Dermis blood vessel endothelial cell (primary cell): ENCODE measurements at places on chromosomes 2 and 18. TPM values are rescaled to one million over a fixed set of nuclear protein-coding genes. Genes with fewer than 3 reads are reported as not detected.

GRCh38 chr2:122682356-122682755 lies 926.9 kb downstream of the TSN start:
- DNase-seq: no peak

GRCh38 chr2:215511454-215512346 lies 75.8 kb upstream of the FN1 start:
- no peak for DNase-seq

DNA sequence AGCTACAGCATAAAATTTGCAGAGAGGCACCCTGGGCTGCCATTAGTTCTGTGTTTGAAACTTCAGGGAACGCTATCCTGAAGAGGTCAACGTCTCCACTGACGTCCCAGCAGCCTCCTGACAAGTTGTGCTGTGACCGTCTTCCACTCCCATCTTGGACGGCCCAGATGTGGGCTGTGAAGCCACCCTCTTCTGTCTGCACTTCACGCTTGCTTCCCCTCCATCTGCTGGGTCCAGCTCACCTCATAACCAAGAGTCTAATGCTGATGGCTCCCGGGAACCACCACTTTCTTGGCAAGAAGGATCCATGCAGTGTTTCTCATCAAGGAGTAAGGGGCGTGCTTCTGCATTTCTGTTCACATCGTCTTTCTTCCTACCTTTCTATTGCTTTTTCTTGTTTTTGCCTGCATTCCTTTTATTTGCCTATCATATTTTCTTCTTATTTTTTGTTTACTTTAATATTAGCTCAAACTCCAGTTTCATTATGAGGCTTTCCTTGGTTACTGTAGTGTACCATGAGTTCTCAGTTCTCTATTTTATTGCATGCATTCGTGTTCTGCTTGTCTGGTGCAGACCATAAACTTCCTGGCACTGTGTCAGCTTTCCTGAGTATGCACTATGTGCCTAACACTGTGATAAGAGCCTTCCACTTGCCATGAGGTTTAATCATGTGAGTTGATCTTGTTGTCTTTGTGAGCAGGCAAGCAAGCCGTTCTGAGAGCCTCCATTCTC lies 631.8 kb upstream of the RAB6C start:
- no peak for DNase-seq

The RAB6C gene
- total RNA-seq: under 0.01 TPM in 1 of 2 replicates, not detected in the other

The DOK1 gene
- 20.8 and 21.5 TPM in 2 replicates for total RNA-seq

The CCDC150 gene
- 9.1 and 10.9 TPM in 2 replicates for total RNA-seq

The C2orf66 gene
- total RNA-seq: under 0.01 and 0.14 TPM in 2 replicates

The ASB3 gene
- 28.6 and 30.9 TPM in 2 replicates for total RNA-seq
